Activated CD8-positive, alpha-beta T cell treated with anti-CD3 and anti-CD28 coated beads, Interleukin-2, amount 10 ng/mL, durations not matched to agents 7 days and 5 days (primary cell): ENCODE measurements at places on chromosomes 5 and 9.

DNA sequence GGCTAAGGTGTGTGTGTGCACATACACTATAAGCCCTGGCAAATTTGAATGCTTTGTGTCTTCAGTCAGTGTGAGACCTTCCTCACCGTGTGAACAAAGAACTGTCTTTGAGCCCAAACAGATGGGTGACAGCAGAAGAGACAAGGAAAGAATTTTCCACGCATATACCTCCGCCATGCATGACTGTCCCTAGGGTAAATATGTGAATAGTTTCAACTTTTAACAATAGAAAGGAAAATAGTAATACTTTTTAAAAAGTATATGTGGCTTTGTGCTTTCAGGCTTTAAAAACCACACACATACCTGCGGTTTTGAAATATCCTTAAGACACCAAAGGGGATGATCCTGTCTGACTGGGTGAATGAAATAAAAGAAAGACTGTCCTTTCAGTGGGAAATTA is 438.6 kb upstream of the MPDZ start:
- no peak for DNase-seq

GRCh38 chr5:118257066-118257465 is 731.3 kb downstream of the DTWD2 start:
- DNase-seq: no peak

DNA sequence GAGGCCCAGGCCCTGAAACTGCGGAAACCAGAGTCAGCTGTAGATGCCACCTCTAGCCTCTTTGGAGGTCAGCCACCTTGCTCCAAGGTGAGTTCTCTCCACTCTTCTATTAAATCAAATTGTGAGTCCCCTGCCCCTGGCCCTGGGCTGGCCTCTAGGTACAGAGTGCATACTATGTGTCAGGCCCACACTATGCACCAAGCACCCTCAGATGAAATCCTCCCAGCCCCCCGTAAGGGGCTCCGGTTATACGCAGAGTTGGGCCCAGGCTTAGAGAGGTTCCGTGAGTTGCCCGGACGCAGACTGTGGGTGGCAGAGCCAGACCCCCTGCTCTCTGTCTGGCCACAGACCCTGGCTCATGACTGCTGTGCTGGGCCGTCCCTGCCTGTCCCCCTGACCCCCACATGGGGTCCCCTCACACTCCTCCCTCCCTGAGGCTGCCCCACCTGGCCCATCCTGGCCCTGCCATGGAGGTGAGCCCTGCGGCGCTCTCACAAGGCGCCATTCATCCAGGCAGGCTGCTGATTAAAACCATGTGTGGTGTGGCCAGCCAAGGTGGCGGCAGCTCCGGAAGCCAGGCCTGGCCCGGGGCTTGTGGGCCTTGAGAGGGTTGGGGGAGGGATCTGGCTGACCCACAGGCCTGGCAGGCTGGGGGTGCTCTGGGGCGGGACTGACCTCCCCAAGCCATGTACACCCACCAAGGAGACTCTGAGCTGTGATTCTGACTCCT is 65.5 kb upstream of the SYNPO start:
- no peak for DNase-seq

DNA sequence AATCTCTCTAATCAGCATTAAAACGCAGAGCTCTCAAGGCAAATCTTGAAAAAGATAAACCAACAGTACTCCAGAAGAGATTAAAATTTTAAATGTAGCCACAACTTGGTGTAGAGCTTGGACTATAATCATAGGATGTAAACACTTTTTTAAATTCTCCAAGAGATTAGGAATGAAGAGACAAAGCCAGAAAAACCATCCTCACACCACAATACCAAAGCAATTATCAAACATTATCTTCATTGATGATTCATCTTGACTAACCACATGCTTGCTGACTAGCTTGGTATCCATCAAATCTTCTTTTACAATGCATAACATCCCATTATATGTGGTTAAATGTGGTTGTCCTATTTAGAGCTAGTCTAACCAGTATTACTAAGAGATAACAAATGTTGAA is 815.1 kb downstream of the TLE1 start:
- no peak for DNase-seq

DNA sequence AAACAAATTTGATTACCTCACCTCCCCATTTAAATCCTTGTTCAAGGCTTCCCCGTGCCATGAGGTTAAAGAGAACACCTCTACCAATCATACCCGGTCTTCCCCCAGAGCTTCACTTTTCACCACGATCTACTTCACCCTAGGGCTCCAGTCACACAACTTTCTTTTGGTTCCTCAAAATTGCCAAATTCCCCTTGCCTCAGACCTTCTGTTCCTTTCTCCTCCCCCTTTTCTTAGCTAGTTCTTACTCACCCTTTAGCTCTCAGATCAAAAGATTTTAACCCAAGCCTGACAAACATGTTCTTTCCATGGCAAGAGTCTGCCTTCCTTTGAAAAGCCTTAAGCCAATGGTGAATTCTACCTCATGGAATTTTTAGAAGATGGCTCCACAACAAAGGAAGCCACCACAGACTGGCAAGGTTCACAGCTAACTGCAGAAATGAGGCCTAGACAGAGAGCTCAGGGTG is 56.7 kb downstream of the MAPKAP1 start:
- no peak for DNase-seq

DNA sequence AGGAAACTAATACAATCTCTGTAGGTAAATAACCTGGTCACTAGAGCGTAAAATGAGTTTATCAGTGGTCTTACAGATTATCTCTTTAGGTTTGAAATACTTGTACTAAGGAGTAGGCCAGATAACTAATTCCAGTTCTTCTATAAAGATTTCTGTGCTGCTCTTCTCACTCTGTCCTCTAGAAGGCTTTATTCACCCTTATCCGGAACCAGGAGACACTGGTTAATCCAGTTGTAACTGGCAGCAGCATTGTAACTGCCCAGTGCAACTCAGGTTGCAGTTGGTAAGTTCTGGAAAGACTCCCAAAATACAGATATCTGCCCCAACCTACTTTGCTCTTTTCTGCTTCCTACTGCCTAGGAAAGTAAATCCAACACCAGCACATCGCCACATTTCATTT is 19.8 kb downstream of the C5orf22 start:
- no peak for DNase-seq

- DNase-seq: no peak
These were observed 431.9 kb downstream of the DMAC1 start for GRCh38 chr9:7367726-7368125.

DNA sequence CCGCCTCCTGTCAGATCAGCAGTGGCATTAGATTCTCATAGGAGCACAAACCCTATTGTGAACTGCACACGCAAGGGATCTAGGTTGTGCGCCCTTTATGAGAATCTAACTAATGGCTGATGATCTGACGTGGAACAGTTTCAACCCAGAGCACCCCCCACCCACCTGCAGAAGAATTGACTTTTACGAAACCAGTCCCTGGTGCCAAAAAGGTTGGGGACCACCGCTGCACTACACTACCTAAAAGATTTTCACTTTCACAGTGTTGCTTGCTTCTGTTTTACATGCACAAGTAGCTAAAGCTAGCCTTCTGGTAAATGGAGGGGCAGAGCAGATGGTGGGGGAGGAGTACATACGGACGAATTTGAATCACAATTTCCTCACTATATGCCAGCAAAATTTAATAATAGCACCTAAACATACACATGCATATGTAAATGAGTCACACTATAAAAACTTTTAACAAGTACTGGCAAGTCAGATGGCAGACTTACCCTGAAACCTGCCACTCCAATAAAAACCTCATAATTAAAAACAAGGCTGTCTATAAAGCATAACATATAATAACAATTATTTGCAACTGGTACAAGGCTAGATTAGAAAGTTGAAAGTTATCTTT is 24.0 kb upstream of the CDKN2B start:
- no peak for DNase-seq

- no peak for DNase-seq
These were observed 476.3 kb downstream of the CCDC171 start for GRCh38 chr9:16029046-16029615.

- DNase-seq: no peak
These were observed 40.1 kb downstream of the SLC1A1 start for GRCh38 chr9:4530375-4530774.

DNA sequence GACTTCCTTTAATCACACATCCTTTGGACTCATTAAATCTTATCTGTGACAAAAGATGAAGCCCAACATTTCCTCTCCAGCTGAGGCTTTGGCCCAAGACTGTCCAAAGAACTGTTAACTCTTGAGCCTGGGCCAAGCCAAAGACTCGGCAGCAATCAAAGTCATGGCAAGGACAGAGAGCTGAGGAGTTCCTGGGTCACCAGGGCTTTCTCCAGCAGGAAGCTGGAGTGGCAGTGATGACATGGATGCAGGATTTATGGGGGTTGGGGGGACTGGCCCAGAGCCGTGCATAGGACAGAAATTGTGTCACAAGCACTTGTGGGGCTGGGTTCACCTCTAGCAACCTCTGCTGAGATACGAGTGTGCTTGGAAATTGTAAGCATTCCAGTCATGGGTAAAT is 440.3 kb downstream of the PLK2 start:
- DNase-seq: no peak

GRCh38 chr5:159178978-159179377 is 30.4 kb downstream of the RNF145 start:
- no peak for DNase-seq

- DNase-seq: no peak
These were observed 242.1 kb upstream of the ZNF462 start for GRCh38 chr9:106620866-106621265.

GRCh38 chr9:86175743-86176456 is 76.5 kb upstream of the GOLM1 start:
- DNase-seq: no peak

DNA sequence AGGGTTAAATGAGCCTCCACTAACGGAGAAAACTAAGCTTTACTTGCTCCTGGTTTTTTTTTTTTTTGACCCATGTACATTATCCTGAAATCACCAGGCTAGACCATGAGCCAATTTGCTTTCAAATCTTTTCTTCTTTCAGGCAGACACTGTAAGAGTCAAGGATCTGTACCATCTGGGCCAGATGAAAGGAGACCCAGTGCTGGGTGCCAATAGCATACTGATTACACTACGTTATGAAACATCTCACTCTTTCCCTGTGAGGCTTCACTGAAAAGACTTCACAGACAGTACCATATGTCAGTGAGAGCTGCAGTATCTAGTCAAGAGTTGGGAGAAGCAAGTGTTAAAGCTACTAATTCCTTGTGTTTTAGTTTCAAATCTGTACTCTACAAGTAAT is 161.2 kb upstream of the PTPRD start:
- DNase-seq: no peak

- no peak for DNase-seq
These were observed 30.4 kb upstream of the NEURL1B start for GRCh38 chr5:172610643-172611042.

DNA sequence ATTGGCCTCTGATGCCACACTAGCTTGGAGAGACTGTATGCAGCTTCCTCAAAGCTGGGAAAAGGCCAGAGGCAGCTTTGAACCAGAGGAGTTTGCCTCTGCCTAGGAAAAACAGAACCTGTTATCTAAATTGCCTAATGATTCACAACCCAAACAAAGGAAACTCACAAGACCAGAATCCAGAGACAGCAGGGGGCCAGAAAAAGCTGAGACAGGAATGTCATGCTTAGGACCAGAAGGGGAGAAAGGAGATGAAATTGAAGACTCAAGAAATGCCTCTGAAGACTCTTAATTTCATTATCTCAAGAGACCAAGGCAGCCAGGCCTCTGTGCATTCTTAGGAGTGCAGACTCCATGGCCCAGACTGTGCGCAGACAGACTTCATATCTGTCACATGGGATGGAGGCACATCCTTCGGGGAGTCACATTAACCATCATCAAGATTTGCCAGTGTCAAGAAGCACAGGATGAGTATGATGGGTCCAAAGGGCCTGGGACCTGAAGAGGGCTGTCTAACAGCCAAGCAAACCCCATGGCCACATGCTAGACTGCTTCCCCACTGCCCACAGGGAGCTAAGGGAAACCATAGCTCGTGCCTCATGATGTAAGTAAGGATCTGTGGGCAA is 57.3 kb downstream of the ARSB start:
- DNase-seq: no peak

DNA sequence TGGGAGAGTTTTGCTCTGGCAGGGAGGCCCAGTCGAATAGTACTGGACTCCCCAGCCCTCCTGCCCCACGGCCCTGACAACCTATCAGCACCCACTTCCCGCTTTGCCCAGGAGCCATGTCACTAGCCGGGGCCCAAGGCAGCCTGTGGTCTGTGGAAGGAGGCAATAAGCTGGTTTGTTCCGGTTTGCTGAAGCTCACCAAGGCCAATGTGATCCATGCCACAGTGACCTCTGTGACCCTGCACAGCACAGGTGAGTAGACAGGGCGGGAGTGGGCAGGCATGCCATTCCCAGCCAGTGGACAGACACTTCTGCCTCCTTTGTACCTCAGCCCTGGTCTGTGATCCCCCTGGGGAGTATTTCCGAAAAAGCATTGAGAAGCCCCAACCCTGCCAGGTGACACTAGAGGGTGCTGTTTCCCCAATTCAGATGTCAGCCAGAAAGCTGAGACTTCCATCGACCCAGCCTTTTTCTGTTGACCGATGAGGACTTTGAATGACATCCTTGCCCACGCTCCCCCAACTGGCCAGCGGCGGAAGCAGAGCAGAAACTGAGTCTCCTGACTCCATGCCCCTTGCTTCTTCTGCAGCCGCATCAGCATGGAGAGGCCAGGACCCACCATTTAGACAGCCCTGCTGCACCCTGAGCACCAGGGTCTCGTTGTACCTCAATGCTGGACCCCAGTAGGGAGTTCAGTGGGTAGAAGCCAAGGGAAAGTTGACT is 9.6 kb downstream of the PCYOX1L start:
- DNase-seq: peak; percentile 70

- DNase-seq: no peak
These were observed 11.1 kb downstream of the UNC13B start for GRCh38 chr9:35172878-35173277.

GRCh38 chr5:129905473-129906176 is 1.4 kb downstream of the CHSY3 start:
- DNase-seq: no peak

DNA sequence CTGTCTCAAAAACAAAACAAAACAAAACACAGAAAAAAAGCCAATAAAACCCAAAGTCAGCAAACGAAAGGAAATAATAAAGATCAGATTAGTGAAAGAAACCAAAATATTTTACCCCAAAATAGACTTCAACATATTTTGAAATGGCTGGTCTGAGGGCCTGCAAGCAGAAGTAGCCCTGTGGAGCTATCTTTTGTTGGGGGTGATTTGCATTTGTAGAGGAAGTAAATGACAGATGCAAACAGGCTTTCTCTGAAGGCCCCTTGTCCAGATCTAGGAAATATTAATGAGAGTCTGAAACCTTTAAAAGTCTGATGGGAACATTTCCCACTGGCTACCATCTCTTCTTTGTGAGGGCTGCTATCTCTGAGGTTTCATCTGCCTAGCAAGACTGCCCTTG is 74.0 kb downstream of the GCNT4 start:
- no peak for DNase-seq
